Chondrocyte (in vitro differentiated cells): ENCODE measurements at places on chromosomes 3 and 15. TPM values are rescaled to one million over a fixed set of nuclear protein-coding genes. Genes with fewer than 3 reads are reported as not detected.

DNA sequence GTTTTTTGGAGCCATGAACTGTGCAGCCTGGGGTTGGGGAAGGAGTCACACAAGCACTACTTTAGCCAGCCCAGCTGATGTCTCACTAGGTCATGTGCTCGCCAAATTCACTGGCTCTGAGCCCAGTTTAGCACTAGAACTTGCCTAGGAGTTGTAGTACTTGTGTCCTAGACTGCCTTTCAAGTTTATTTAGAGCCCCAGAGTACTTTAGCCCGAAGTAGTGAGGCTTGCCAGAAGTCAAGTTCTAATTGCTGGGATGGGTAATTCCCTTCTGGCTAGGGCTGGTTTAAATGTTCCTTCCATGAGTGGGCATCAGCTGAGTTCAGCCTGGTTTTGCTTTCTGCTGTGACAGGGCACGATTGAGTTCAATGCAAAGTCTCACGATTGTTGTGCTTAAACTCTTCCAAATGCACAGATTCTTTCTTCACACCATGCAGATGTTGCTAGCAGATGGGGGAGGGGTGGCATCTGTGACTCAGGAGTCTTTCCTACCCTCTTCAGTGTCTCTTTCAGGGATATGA is 228.2 kb upstream of the ZPLD1 start:
- DNase-seq: no peak

DNA sequence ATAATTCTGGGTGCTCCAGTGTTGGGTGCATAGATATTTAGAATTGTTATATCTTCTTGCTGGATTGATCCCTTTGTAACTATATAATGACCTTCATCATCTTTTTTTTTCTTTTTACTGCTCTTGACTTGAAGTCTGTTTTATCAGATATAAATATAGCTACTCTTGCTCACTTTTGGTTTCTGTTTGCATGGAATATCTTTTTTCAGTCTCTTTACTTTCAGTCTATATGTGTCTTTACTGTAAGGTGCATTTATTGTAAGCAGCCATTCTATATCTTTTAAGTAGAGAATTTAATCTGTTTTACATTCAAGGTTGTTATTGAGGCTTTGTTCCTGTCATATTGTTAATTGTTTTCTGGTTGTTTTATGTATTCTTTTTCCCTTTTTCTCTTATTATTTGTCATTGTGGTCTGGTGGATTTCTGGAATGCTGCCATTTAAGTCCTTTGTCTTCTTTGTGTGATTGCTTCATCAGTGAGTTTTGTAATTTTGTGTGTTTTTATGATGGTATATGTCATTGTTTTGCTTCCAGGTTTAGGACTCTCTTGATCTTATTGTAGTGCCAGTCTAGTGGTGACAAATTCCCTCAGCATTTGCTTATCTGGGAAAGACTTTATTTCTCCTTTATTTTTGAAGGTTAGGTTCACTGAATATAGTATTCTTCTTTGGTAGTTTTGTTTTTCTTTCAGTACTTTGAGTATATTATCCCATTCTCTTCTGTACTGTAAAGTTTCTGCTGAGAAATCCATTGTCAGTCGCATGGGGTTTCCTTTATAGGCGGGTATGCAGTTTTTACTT is 8.3 kb upstream of the PRR23C start:
- DNase-seq: no peak

GRCh38 chr3:11643605-11644087 is at the start of gene VGLL4:
VGLL4 (minus strand) TSS chr3:11643915; CDS start chr3:11643518, 397 bp downstream.
- peak; percentile 97 for DNase-seq

DNA sequence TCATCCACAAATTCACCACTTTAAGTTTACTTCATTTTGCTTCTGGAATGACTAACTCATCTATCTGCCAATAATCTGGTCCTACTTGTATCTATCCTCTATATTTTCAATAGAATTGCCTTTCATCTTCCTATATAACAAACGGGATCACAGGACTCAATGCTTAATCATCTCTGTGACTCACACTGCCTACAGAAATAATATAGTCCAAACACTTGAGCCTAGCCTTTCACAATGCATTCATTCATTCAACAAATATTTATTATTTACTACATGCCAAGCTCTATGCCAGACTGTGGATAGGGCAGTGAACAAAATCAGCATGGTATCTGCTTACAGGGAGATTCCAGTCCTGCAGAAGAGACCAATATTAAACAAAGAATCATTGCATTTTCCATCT is 16.6 kb upstream of the AGTR1 start:
- DNase-seq: no peak

Gene LRRC49
- 4.9 to 8.8 TPM (median 6.4 TPM) in 3 replicates for total RNA-seq

- no peak for DNase-seq
These were observed 56.9 kb downstream of the MEGF11 start for GRCh38 chr15:66196602-66197001.

GRCh38 chr3:127987309-127987995 is 64.8 kb upstream of the SEC61A1 start:
- DNase-seq: no peak

Gene ABCF3
- total RNA-seq: 52.8 to 68.9 TPM (median 53.8 TPM) in 3 replicates
